ENCODE measurements at places on chromosomes 3 and 15.

DNA sequence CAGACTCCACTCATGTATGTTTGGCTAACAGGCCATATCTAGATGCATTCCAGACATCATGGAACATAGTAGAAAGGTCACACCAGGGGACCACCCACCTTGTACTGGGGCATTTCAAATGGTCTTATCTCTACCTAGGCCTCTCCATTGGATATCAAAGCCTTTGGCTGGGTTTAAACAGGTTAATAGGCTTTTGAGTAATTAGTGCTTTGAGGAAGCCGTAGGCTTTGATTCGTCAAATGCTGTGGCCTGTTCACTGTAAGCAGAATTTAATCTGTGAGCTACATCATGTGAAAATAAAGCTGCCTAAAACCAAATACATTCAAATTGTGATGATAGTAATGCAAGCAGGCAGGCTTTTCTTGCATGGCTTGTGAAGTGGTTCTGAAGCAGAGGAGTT is 129.5 kb downstream of the ST8SIA2 start:
- no peak for DNase-seq

GRCh38 chr3:118688396-118688884 is 346.2 kb downstream of the IGSF11 start:
- DNase-seq, result no peak

GRCh38 chr15:47971637-47972036 is 149.2 kb upstream of the SLC24A5 start:
- no peak for DNase-seq

DNA sequence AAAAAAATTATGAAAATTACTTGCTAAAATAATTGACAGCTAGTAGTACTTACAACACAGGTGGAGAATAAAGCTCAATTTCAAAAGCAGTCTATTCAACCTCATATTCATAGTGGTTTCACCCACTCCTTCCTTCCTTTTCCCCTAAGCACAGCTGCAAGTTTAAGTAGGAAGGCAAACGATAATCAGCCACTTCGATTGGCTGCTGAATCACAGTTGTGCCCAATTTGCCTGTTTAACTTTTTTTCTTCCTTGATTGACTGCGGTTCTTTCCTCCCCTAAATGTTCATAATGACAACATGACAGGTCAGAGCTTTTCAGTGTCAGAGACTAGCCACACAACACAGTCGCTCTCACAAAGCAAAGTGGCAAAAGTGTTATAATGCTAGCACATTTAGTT is 468.0 kb upstream of the GBE1 start:
- DNase-seq, result no peak

- no peak for DNase-seq
Observed at GRCh38 chr15:48103647-48104046, 17.1 kb upstream of the SLC24A5 start.

DNA sequence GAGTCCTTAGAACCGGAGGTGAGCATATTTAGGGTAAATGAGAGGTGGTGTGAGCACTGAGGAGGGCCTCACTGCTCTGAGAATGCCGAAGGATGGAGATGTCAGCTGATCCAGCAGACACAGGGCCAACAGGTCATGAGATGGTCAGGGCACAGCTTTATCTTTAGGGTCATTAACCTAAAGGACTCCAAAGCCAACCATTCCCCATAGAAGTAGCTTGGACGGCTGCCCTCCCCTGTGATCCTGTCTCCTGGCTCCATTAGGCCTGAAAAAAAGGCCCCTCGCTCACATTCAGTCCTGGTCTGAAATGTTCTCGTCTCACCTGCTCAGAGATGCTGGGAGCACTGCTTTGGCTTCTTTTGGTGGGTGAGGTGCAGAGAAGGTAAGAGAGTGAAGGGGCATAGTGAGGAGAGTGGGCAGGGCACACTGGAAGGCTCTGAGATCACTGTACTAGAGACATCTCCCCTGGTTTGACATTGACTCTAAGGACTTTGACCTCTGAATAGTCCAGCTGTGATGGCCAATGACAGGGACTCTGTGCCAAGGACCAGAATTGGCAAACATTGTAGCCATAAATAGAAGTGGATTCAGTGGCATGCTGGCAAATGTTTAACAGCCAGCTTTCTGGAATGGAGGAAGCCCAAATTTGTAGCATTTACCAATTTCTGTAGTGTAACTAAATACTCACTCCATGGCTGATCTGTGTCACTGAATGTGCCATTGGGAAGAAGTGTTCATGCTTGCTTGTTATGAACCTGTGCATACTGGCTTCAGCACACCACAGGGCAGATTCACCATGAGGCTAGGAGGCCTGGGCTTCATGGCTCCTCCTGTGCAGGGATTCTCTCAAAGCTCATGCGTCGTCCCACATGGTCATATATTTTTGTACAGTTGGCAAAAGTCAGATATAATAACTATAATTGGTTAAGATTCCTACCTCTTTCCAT is 76.2 kb upstream of the MRPS22 start:
- no peak for DNase-seq

GRCh38 chr3:85567071-85567676 is 608.4 kb downstream of the CADM2 start:
- no peak for DNase-seq

- DNase-seq, result no peak
Observed at GRCh38 chr3:193573403-193574191, 18.9 kb upstream of the ATP13A4 start.

GRCh38 chr3:151299006-151299405 is 17.6 kb downstream of the GPR87 start:
- no peak for DNase-seq

- no peak for DNase-seq
Observed at GRCh38 chr15:58932710-58933280, 684 bp downstream of the SLTM start.

DNA sequence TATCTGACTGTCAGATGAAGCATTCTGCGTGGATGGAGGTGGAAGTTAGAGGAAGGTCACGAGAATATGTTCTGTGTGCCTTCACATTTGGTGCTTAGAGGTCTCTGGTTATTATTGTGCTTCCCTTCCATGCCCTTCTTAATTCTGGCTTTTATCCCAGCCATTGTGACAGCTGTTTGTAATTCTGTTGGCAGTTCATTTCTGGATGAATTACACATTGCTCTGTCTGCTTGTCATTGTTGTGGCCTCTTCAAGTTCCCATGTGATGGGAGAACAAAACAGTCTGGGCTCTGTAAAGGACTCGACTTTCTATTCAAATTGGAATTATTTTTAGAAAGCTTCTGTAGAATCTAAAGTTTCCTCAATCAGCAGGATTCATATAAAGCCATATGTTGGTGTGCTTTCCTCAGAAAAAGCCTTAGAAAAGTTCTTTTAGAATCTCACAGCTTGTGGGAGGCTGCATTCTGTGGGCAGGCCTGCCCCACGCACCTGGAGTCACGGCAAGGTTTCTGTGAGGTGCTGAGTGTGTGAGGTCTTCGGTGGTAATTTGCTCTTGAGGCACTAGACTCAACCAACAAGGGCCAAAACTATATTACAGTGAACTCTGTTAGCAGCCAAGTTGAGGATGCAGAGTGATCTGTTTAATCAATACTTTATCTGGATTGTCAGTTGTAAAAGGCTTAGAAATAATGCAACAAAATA is 397.4 kb upstream of the AZI2 start:
- DNase-seq, result no peak

DNA sequence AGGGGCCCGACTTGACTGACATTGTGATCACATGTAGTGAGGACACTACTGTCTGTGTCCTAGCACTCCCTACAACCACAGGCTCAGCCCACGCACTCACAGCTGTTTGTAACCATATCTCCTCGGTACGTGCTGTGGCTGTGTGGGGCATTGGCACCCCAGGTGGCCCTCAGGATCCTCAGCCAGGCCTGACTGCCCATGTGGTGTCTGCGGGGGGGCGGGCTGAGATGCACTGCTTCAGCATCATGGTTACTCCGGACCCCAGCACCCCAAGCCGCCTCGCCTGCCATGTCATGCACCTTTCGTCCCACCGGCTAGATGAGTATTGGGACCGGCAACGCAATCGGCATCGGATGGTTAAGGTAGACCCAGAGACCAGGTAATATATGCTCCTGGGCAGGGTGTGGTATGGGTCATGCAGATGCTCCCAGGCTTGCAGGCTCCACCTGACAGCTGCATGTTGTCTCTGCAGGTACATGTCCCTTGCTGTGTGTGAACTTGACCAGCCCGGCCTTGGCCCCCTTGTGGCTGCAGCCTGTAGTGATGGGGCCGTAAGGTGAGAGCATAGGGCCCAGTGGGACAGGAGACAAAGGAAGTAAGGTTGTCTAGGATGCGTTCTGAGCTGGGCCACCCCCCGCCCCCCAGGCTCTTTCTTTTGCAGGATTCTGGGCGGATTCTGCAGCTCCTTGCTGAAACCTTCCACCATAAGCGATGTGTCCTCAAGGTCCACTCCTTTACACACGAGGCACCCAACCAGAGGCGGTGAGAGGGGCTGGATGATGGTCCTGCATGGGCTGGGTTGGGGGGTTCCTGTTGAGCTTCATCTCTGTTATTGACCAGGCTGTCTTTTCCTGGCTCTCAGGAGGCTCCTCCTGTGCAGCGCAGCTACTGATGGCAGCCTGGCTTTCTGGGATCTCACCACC is 4.4 kb downstream of the DALRD3 start:
- DNase-seq, result no peak

DNA sequence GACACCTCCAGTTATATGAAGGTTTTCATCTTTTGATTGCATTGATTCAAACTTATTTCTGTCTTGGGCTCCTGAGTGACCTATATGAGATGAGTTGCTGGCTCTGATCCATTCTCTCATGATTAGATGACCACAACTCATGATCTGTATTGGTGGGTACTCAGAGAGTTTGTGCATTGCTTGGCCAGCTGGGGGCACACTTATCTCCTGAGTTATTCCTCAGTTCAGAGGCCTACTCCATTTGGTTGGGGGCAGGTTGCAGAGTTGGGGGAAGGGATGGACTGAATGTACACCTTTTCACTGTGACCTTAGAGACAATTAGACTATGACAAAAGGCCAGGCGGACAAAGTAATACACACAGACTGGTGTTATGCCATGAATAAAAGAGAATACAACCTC is 166.2 kb upstream of the SEMA6D start:
- no peak for DNase-seq

- no peak for DNase-seq
Observed at GRCh38 chr3:13746385-13746784, 133.5 kb downstream of the WNT7A start.

- DNase-seq, result no peak
Observed at GRCh38 chr3:1962396-1963088, 136.1 kb upstream of the CNTN4 start.
